Omental fat pad (tissue), 4 donors: ENCODE measurements at places on chromosomes 6 and 20. TPM values are rescaled to one million over a fixed set of nuclear protein-coding genes. Genes with fewer than 3 reads are reported as not detected.

The WFDC12 gene
- not detected for total RNA-seq

The DZANK1 gene
- 2.2 TPM for total RNA-seq

The ANKRD66 gene
- total RNA-seq, result not detected

GRCh38 chr20:9359561-9360308 is 154.7 kb upstream of the LAMP5 start:
- no peak for DNase-seq

GRCh38 chr6:41477572-41477971 is 68.6 kb upstream of the FOXP4 start:
- no peak for DNase-seq

- DNase-seq, result no peak
Measured at GRCh38 chr6:20286968-20287565, 74.8 kb upstream of the MBOAT1 start.

DNA sequence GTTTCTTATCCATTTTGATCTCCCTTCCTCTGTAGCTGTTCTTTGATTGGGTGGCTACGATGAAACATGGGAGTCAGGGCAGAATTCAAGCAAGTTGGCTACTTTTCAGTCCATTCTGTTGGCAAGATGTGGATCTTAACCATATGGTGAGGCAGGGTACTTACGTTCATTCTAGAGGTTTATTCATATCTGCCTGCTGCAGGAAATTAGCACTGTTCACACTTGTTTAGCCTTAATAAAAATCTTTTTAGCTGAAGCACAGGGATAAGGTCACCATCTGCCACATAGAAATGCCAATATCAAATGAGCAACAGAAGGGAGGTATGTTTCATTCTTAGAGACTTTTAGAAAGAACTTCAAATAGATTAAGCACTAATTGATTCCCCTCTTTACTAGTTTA is 83.9 kb downstream of the GRIK2 start:
- DNase-seq, result no peak

- no peak for DNase-seq
Measured at GRCh38 chr6:127893541-127893940, 7.3 kb downstream of the THEMIS start.
